ENCODE measurements at places on chromosomes 2 and 18. TPM values are rescaled to one million over a fixed set of nuclear protein-coding genes. Genes with fewer than 3 reads are reported as not detected.
A peak's percentile ranks its signal among the peaks of the same experiment; 100 is the strongest.

POTEI gene
- total RNA-seq = 7.0 TPM

ALPI gene
- total RNA-seq = 4.4 TPM

POTEE gene
- 8.0 TPM for total RNA-seq

- no peaks in the 10 kb centered on the region for H3K27me3 ChIP-seq
- peaks cover 3% of the 10 kb centered on the region for H3K36me3 ChIP-seq
- H3K4me1 ChIP-seq = peaks cover 16% of the 10 kb centered on the region
- DNase-seq = no peak
- H3K4me3 ChIP-seq = no peak overlapping the region
Observed at GRCh38 chr2:128170776-128171175, 79.8 kb downstream of the UGGT1 start.

- no peak overlapping the region for H3K4me3 ChIP-seq
- H3K27ac ChIP-seq = no peak overlapping the region
- no peaks in the 10 kb centered on the region for H3K4me1 ChIP-seq
Observed at GRCh38 chr18:10440884-10441283, 13.6 kb upstream of the APCDD1 start.

- H3K36me3 ChIP-seq = no peaks in the 10 kb centered on the region
- no peaks in the 10 kb centered on the region for H3K27me3 ChIP-seq
- no peaks in the 10 kb centered on the region for H3K4me1 ChIP-seq
- H3K27ac ChIP-seq = no peak overlapping the region
Observed at GRCh38 chr2:643334-643733, 33.9 kb downstream of the TMEM18 start.

DNA sequence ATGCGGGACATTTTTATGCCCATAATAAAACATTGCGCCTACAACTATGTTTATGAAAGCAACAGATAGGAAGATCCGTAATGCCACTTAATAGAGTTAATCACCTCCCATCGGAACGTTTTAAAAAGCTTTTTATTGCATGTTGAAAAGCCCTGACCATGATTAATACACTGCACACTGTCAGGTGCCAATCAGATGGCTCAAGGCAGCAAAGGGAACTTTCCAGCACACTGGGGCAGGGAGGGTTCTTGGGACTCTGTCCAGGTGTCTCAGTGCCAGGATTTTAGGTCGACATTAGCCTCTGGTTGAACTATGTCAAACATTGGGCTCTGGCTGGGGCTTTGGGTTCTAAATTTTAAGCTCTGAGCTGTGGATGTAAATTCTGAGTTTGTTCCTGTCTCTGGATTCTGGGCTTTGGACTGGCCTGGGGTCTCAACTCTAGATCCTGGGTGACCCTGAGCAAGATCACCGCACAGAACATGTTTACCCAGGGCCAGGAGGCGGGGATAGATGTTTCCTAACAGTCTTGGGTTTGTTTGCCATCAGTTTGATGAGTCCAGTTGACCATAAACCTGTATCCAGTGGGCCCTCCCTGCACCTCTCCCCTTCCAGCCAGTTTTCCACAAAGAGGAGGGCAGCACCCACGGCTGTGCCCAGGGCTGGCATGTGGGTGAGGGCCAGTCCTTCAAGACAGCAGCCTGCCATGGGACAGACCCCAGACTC is 262.7 kb downstream of the ATAD2B start:
- no peaks in the 10 kb centered on the region for H3K4me1 ChIP-seq
- H3K4me3 ChIP-seq = no peak overlapping the region
- no peak overlapping the region for H3K27ac ChIP-seq
- DNase-seq = no peak
- H3K36me3 ChIP-seq = no peaks in the 10 kb centered on the region

DNA sequence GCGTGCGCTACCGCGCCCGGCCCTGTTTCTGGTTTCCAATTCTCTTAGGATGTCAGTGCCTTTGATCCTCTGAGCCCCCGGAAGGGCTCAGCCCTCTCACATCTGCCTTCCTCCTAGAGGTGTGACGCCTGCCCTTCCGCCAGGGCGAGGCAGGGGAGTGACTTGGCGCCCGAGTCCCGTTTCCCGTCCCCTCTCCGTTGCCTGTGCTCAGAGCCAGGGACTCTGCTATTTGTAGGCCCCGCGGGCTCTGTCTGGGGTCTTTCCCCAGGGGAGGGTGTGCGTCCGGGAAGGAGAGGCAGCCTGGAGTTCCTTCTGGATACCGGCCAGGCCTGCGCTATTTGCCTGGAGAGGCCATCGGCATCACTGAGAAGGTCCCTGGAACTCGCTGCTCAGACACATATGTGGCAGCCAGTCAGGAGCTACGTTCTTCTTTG is 103.7 kb upstream of the TAF1B start:
- H3K27me3 ChIP-seq = no peaks in the 10 kb centered on the region
- H3K4me3 ChIP-seq = no peak overlapping the region
- no peaks in the 10 kb centered on the region for H3K36me3 ChIP-seq
- no peak for DNase-seq
- H3K4me1 ChIP-seq = no peaks in the 10 kb centered on the region

DNA sequence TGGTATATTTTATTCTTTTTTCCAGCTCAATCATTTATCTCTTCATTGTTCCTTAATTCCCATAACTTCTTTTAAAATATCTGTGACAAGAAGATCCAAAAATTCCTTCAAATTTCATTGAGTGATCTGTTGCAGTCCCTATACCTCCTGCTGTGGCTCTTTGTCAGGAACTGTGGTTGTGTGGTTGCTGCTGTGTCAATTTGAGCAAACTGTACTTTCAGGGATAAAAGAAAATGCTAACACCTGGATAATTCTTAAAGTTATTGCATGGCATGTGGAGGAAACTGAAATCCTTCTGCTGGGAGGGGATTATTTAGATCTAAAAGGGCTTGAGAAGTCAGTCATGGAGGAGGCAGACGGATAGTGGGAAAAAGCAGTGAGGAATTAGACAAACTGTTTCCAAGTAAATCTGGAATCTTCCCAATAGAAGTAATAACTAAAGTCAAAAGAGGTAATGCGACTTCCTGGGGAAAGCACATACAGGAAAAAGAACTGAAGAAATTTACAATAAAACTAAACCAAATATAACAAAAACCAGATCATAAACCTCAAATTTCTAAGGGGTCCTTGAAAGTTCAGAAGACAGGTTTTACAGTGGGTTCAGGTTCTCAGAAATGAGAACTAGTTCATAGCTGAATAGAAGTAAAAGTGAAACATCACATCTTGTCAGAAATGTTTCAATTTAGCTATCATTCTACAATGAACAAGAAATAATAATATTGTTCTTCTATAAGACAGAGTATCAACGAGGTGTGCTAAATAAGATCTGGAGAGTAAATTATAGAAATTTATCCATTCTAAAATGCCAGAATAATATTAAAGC is 33.5 kb upstream of the CD226 start:
- H3K4me3 ChIP-seq = no peak overlapping the region
- H3K27me3 ChIP-seq = no peaks in the 10 kb centered on the region
- no peak for DNase-seq
- H3K36me3 ChIP-seq = no peaks in the 10 kb centered on the region

- no peaks in the 10 kb centered on the region for H3K36me3 ChIP-seq
- peak; percentile 83 for DNase-seq
- peaks cover 19% of the 10 kb centered on the region for H3K4me1 ChIP-seq
- peak overlapping the region; percentile 60 for H3K4me3 ChIP-seq
- no peaks in the 10 kb centered on the region for H3K27me3 ChIP-seq
- H3K27ac ChIP-seq = peak overlapping the region; percentile 33
Observed at GRCh38 chr2:113324684-113325160, 46.0 kb upstream of the PAX8 start.

GRCh38 chr2:59752512-59752911 is 800.9 kb downstream of the BCL11A start:
- no peaks in the 10 kb centered on the region for H3K36me3 ChIP-seq
- H3K4me3 ChIP-seq = no peak overlapping the region
- H3K27ac ChIP-seq = no peak overlapping the region

GRCh38 chr18:24126155-24126961 is 12.5 kb upstream of the CABYR start:
- no peaks in the 10 kb centered on the region for H3K27me3 ChIP-seq
- no peak overlapping the region for H3K27ac ChIP-seq
- DNase-seq = no peak
- H3K4me3 ChIP-seq = no peak overlapping the region
- H3K36me3 ChIP-seq = no peaks in the 10 kb centered on the region

Data from Caco-2 (cell line).